ENCODE measurements at places on chromosomes 1 and 21.

DNA sequence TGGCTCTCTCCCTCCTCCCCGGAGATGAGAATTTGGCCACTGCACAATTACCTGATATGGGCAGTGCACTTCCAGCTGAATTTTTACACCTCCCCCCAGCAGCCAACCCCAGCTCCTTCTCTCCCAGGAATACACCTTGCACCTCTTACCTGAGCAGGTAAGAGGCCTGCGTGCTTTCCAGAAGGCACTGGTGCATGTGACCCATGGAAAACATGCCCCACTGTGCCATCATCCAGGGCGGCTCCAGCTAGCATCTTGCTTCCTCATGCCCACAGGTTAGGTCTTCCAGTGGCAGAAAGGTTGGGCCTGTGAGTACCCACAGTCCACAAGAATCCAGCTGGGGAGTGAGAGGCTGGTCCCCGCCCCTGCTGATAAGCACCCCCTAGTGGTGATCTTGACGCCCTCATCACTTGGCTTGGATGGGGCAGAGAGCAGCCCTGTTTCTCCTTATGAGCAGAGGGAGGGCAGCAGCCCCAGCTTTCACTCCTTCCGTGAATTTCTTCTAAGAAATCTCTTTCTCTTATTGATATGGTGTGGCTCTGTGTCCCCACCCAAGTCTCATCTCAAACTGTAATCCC, 57.8 kb downstream of the EDARADD start:
- peak; percentile 6 for DNase-seq

DNA sequence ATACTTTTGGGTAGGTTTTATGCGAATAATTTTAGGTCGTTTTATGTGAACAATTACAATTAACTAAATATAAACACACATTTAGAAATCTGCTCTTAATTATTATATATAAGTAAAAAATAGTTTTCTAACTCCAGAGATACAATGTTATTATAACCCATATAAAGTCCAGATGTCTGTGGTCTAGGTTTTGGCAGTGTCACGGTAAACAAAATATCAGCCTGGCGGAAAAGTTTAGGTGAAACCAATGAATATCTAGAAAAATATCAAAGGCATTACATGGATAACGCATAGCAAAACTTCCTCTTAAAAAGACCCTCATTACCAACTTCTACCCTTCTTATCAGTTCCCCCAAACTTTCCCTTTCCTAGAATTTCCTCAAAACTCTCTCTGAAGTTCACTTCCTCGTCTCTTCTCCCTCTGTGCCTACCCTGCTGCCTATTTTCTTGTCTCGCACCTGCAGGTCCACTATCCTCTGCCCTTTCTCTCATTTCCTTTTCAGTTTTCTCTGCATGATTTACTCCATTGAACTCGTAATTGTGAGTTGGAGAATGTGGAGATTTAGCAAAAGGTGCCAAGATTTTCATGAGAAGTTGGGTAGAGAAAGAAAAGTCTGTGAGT, 21.8 kb downstream of the VTCN1 start:
- no peak for DNase-seq

DNA sequence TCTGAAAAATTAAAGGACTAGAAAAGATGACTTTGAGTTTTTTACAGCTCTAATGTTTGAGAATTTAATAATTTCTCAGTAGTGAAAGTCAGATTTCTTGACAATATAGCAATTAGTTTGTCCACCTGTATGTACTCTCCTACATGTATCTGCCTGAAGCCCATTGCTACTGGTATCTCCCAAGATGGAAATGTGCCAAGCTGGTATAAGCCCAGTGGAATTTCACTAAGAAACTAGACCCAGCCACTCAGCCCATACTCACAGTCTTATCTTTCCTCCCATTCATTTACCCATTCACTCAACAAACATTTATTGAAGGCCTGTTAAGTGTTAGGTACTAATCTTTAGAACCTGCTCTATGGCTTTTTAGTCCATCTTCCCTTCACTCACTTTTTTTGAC, 21.6 kb upstream of the TRIM45 start:
- no peak for DNase-seq

DNA sequence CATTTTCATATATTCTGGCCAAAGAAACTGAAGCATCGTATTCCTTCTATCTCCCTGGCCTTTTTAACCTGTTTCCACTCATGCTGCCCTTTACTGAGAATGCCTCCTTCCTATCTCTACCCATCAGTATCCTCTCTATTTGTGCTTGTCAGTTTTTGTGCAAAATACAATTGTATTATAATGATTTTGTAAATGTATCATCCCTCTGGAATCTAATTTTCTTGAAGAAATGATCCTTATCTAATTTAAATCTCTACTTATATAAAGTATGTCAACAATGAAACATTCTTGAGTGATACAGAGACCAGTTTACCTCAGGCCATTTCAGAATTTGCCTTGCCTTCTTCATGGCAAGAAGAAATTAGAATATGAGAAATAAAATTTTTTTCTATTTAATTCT, 59.0 kb upstream of the TEKT2 start:
- DNase-seq, result no peak

- DNase-seq, result no peak
These were observed 13.9 kb downstream of the DNAJC6 start for GRCh38 chr1:65323246-65323645.

- no peak for DNase-seq
These were observed 7.1 kb downstream of the PSRC1 start for GRCh38 chr1:109275706-109276345.

DNA sequence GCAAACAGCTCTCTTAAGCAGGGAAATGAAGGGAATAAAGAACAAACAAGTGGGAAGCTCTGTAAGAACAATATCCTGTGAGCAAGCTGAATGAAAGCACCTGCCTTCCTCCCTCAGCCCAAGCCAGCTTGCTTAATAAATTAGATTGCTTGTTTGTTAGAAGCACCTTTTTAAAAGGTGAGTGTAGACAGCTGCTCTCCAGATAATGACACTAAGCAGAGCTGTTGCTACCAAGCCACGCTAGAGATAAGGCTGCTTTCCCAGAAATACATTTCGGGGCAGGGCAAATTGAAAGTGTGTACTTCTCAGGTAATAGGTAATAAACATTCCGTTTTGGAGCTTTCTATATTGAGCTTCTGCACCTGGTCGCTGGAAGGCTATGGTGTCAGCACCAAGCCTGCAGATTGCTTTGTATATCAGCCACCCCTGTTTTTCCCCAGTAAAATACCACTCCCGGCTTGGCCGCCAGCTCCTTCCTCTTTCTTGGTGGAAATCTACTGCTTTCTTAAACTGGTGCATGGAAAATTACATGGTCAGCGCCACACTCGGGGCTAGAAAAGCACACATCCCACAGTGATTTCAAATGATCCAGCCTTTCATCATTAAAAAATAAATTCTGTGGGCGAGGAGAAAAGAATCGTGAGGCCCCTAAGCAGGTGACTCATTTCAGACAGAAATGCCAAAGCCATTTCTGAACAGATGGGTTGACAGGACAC, 151.3 kb downstream of the ETS2 start:
- DNase-seq, result no peak

- DNase-seq, result no peak
These were observed 11.0 kb downstream of the OR2M5 start for GRCh38 chr1:248155927-248156326.

DNA sequence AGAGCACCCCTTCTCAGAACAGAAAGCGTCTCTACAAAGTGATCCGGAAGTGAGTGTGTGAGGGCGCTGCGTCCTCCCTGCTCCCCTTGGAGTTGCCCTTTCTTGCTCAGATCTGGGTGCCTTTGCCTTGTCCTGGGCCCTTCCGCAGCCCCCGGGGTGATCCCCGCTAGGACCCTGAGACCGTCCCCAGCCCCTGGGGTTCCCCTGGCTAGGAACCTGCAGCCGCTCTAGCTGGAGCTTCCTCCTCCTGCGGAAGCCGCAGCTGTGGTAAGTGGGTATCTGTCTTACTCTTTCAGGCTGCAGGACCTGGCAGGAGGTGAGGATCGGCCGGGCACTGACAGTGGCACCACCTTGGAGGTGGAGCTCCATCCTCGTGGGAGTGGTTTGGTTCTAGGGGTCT, 11.2 kb downstream of the RRP1 start:
- DNase-seq, result no peak

DNA sequence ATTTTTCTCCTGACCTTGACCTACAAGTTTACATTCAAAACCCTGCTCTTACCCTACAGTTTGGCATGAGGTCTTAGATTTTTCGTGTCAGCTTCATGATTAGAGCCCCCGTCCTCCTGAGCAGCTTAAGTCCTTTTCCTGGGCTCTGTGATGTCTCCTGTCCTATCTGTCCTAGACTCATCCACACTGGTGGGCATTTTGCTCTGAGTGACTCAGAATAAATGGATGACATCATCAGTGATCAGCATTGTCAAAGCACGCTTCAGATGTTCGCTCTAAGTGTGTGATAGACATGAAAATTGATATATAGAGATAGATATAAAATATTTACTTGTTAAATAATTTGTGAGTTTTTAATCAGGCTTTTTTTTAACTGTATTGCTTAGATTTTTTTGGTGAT, 21.8 kb downstream of the RGS13 start:
- DNase-seq, result no peak

DNA sequence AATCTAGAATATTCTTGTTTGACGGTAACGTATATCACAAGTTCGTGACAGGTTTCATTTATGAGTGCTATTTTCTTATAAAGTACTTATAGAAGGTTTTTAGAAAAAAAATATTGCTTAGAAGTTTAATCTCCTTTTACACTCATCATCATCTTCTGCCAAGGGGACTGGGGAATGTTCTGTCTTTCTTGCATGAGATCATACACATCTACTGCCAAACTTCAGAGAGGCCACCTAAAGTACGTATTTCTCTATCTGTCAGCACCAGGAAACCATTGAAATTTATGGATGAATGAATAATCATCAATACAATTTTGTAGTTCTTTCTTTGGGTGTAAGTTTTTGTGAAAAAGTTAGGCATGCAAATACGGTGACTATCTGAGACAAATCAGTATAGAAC, 245.8 kb downstream of the SPATA17 start:
- DNase-seq, result no peak

DNA sequence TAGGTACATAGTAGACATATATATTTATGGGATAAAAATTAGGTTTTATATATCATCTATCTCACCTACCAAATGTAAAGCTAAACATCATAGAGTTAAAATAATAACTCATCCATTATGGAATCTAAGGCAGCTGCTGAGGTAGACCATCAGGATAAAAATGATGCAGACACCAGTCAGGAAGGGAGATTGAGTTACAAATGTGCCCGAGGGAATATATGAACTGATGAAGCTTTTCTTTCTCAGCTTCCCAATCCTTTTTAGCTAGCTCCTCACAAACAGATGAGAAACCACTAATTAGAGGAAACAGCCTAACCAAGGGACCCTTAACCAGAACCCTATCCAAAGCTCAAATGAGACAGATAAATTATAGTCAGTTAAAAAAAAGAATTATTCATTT, 20.9 kb downstream of the TTLL7 start:
- no peak for DNase-seq

DNA sequence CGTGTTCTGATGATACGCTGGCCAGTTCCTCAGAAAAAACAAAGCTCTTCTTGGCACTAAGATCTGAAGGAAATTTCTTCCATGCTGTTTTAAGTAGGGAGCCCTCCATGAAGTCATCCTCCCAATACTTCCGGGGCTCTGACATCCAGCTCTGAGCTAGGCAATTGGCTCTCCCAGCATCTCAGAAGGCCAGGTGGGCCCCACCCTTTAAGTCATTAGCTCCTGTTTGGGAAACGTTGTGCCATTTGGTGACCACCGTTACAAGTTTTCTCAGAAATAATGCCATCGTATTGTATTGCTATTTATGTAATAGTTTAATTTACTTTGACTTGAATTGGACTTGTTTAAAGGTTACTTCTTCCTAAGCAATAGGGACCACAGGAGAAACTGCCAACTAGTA, 130.3 kb upstream of the EDN2 start:
- no peak for DNase-seq

DNA sequence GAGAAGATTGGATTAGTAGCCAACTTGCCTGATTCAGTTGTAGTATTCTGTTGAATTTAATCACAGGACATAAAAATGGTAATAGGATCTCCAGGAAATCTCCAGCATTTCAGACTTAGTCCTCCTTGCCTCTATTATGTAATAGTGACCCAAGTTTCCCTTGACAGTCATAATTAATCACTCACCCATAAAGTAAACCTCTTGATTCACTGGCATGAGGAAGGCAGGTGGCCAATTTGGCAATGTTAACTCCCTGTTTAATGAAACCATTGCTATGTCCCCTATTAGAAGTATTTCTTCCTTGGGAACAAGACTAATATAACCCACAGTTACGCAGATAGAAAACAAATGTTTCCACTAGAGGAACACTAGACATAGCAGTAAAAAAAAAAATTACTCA, 604.8 kb upstream of the CXADR start:
- no peak for DNase-seq

DNA sequence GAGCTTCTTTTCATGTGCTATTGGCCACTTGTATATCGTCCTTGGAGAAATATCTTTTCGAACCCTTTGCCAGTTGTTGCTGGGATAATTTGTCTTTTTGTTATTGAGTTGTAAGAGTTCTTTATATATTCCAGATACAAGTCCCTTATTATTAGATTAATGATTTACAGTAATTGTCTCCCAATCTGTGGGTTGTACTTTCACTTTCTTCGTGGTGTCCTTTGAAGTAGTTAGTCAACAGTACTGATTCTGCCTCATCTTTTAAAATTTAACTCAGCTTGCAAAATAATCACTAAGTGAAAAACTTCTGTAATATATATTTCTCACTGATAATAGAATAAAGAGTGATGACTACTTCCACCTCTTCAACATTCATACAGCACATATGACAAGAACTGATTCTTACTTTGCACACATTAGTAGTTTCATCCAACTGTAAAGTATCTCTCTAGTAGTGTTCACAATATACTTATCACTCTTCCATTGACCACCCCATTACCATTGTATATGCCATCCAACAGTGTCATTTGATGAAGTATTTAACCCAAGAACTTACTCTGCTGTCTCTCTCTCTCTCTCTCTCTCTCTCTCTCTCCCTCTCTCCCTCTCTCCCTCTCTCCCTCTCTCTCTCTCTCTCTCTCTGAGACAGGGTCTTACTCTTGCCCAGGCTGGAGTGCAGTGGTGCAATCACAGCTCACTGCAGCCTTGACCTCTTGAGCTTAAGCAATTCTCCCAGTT, 104.2 kb upstream of the DMRTA2 start:
- no peak for DNase-seq

- no peak for DNase-seq
These were observed 15.8 kb downstream of the SPEN start for GRCh38 chr1:15863156-15863901.

DNA sequence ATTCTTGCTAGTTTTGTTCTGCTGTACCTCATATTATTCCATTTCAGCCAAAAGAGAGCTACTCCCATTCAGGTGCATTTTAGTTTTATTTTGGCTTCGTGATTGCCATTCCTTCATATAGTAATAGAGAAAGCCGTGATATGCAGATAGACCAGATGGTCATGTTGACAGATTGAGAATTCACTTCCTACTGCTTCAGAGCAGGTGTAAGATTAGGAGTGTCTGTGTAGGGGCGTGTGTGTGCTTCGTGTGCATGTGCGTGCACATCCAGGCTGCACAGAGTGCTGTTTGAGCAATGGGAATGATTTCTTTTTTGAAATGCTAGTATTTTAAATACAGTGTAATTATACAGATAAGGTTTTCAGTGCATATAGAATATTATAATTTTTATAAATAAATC, 10.3 kb downstream of the NFIA start:
- DNase-seq, result no peak

- DNase-seq, result no peak
These were observed 111.9 kb downstream of the GLIS1 start for GRCh38 chr1:53627031-53627430.

- DNase-seq, result no peak
These were observed 27.1 kb downstream of the SAMSN1 start for GRCh38 chr21:14519000-14519399.

Measured in stimulated activated CD4-positive, alpha-beta T cell treated with anti-CD3 and anti-CD28 coated beads, TNF-alpha, amount 100 ng/mL, for 24 hours (primary cell).